ENCODE measurements at places on chromosomes 12 and 14.

DNA sequence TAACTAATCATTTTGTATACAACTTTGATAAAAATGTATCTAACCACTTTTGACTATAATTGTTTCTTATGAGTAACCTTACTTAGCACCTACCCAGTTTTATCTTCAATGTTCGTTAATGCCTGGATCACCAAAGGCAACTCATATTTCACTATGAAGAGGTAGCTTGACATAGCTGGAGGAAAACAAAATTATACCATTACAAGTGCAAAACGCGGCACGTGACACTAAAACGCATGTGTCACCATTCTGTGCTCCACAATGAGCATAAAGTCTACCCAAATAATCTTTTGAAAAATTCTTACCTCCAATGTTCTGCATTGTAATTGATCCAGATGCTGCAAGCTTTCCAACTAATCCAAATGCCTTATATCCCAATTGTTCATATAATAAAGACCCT, 5.8 kb downstream of the SLC38A2 start:
- no peak for DNase-seq

DNA sequence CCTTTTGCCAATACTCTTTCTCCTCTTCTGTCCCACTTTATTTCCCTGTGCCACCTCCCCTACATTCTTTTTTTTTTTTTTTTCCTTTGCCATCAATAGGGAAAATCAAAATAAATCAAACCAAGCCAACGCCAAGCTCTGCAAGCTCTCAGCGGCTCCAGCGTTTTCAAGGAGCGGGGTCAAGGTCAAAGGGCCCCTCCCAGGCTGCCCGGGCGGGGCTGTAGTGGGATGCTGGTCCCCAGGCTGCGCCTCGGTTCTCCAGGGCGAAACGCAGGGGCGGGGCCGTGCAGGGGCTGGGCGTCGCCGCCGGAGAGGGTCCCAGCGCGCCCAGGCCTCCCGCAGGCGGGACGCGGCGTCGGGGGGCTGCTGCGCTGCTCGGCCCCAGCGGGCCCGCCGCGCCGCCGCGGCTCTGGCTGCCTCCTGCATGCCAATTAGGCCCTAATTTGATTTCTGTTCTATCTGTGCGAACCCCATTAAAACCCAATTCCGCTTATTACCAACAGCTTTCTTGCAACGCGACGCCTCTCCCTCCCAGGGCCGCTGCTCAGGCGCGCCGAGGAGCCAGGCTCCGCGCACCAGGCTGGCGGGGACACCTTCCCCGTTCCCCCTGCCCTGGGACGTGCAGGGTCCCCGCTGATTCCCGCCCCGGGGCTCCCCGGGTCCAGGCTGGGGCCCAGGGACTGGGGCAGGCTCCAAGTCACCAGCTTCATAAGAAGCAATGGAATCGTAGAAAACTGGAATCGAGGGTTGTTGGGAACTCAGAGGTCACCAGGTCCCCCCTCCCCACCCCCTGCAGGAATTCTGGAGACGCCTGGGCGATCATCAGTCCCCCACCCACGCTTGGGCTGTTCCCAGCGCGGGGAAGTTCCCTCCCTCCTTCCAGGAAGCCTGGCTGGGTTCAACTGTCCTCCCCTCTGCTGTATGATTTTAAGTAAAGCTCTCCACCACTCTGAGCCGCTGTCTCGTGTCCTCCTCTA, 50.7 kb upstream of the MAP1LC3B2 start:
- DNase-seq: peak; percentile 60

GRCh38 chr14:89767861-89768268, 186.7 kb downstream of the EFCAB11 start:
- DNase-seq: peak; percentile 48

- DNase-seq: no peak
Observed at GRCh38 chr14:100034961-100035500, 30.2 kb upstream of the EVL start.

DNA sequence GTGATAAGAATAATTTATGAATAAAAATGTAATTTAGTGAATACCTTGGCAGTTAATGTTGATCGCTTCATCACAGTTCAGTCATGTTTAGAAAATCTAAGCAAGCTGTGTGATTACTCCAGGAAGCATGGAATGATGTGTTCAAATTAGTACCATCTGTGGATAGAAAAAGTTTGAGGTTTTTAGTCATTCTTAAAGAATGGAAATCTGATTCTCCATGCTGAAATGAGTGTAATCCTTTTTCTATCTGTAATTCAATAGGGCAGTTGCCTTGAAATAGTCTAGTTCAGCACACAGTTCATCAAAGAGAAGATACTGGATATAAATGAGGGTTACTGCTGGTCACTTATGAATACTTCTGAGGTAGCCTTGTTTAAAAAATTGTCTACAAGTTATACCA, 127.2 kb upstream of the MYF6 start:
- no peak for DNase-seq

DNA sequence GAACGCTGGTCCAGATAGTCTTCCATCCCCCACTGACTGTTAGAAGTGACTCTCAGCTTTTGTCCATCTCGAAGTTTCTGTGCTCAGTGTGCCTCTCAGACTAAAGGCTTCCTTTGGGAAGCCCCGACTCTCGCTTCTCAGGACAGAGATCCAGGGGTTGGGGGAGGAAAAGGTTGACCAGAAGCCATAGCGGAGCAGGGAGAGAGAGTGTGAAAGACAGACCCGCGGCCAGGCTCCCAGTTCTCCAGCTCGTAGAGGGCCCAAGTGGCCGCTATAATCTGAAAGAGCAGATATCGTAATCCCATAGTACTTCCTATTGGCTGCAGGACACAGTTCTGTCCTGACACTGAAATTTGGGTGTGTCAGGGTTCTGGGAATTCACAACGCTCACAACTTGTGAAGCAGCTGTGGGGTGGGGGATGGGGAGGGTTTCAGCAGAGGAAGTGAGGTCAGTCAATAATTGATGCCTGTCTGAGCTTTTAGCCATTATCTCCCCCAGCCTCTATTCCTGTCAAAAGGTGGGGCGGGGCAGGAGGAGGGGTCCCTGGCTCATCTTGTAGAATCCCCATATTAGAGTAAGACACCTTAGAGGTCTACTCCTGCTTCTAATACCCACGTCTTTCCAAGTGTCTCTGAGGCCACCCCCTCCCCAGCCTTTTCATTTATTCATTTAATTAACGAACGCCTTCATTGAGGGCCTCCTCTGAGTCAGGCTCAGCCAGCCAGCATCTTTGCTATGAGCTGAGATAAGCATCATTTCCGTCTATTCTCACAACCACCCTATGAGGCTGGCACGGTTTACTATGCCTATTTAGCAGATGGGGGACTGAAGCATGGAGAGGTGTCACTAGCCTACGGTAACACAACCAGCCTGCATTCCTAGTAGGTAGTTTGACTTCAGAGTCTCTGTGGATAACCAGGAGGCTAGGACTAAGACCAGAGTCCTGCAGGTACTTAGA, 1.6 kb upstream of the ACVRL1 start:
- DNase-seq: peak; percentile 87

- DNase-seq: no peak
Observed at GRCh38 chr12:52073531-52074381, 4.0 kb downstream of the ATG101 start.

- DNase-seq: no peak
Observed at GRCh38 chr14:101915871-101916815, 48.2 kb upstream of the DYNC1H1 start.

DNA sequence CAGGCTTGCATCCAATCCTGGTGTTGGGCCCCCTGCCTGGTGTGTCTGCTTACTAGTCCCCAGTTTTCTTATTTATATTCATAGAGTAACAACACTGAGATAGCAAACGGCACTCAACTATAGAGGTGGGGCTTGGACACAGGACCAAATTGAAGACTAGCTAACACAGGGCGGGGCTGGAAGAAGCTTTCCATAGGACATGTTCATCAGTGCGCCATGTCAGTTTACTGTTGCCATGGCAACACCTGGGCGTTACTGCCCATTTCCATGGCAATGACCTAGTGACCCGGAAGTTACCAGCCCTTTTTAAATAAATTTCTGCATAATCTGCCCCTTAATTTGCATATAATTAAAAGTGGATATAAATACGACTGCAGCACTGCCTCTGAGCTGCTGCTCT, 275.5 kb upstream of the TMEM132C start:
- DNase-seq: no peak

GRCh38 chr12:24349051-24349799, 399.8 kb upstream of the SOX5 start:
- no peak for DNase-seq

DNA sequence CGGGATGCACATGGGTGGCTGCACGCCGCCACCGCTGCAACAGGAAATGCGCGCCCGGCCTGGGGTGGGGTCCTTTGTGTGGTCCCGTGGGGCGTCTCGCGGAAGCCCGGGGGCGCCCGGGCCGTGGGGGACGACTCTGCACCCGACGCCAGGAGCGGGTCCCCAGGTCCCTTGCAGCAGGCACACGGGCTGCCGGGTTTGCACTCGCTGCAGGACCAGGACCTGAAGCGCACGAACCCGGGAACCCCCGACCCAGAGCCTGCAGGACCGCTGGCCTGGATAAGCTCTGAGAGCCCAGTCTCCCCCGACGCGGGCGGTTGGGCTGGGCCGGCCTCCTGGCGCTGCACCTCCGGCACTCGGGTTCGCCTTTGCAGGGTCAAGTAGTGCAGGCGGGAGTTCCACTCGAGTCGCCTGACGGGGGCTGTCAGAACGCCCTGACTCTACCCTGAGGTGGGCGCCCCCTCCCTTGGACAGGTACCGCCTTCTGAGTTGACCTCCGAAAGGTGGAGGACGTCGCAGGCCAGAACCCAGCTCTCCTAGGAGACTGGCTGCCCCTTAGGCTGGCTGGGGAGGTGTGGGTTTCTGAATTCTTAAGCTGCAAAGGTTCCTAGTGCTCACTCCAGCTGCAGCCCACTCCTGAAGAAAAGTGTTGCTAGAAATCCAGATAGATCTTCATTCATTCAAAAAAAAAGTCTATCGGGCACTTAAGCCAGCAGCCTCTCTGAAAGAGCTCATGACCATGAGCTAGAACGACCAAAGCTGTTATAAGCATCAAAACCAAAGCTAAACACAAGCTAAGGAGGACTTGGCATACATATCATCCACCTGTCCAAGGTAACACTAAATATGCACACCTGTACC, 68.0 kb downstream of the RNF34 start:
- no peak for DNase-seq

DNA sequence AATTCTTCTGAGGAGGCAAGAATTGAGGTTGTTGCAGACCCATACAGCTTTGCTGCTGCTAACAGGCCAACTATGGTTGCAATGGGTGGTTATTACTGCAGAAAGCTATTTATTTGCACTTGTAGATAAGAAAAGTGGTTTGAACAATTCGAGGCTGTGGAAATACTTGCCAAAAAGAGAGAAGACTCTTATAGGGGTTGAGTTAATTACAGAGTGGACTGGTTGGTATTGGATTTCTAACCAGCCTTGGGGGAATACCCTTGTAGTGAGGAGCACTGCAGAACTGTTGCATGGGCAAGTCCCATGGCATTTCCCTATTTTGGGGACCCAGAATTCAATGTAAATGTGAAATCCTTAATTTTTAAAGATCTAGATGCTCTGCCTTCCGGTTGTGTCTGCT, 120.5 kb downstream of the KCNMB4 start:
- no peak for DNase-seq

DNA sequence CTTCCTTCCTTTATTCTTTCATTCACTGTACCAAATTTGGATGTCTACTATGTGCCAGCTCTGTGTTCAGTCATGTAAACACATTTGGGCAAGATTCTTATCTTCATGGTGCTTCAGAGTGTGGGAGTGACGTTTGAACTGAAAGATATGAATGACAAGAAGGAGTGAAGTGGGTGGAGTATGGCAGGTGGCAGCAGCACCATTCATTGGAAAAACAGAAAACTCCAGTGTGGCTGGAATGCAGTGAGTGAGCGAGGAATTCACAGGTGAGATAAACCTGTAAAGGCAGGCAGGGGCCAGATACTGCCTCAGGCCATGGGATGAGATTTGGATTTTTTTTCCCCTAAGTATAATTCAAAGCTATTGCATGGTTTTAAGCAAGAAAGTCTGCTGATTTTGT, 140.7 kb upstream of the CCDC198 start:
- no peak for DNase-seq

DNA sequence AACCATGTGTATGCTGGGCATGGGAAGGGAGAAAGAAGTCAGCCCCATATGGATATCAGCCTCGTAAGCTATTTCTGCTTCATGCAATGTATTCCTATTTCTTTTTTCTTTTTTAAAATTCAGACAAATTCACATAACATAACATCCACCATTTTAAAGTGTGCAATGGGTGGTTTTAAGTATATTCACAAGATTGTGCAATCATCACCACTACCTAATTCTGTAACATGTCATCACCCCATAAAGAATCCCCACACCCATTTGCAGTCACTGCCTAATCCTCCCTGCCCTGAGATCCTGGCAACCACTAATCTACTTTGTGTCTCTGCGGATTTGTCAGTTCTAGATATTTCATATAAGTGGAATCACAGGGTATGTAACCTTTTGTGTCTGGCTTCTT, 9.5 kb downstream of the POMT2 start:
- DNase-seq: no peak

- DNase-seq: no peak
Observed at GRCh38 chr12:24537083-24537860, 411.6 kb downstream of the BCAT1 start.

GRCh38 chr12:48828293-48828692, 10.0 kb downstream of the CACNB3 start:
- no peak for DNase-seq

GRCh38 chr12:129552996-129553750, 350.7 kb downstream of the TMEM132D start:
- no peak for DNase-seq

DNA sequence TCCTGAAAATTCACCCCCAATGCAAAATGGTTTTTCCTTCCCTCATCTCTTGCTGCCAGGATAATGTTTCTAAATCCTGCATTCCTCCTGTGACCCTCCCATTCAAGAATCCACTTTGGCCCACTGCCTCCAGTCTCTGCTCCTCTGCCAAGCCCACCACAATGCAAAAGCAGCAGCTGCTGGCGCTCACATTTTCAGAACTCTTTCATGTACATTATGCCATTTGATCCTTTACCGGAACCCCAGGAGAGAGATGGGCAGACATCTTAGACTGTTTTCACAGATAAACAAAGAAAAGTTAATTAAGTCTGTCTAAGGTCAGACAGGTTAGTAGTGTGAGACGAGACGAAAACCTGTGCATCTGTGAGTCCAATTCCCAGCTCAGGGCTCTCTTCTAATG, 12.9 kb downstream of the LRIG3 start:
- no peak for DNase-seq

DNA sequence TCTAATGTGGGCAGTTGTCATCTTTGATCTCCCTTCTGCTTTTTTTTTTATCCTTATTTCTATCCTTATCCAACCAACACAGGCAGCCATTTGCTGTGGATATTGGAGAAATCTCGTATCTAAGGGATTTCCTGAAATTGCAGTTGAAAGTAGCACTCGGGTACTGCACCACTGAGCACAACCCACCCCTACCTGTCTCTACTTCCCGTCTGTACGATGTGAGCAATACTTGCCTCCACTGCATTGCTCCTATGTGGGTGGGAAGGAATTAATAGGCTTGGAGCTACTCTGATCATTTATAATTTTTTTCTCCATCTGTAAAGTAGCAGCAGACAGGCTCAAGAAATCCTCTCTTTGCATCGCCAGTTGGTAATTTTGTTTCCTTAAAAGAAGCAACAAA, 300.4 kb downstream of the SNAPC1 start:
- DNase-seq: no peak

All from colonic mucosa (tissue), 4 donors.